Pulmonary artery endothelial cell (primary cell): ENCODE measurements at places on chromosomes 7 and 10. TPM values are rescaled to one million over a fixed set of nuclear protein-coding genes. Genes with fewer than 3 reads are reported as not detected.

PMS2 gene
- 17.7 and 19.2 TPM in 2 replicates for total RNA-seq

DNA sequence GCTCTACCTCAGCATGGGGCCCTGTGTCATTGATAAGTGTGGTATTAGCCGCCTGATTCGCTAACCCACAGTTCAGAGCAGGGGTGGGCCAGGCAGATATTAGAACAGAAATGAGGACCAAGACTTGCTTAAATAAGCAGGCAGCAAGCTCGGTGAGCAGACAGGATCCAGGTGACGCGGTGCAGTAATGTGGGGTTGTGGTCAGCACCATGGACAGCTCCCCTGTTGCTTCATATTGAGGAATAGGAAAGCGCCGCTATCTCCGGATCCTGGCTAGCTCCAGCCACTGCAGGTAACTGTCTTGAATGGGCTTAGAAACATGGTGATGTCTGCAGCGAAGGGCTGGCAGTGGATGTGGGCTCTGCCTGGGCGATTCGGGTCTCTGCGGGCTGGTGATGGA lies 51.3 kb upstream of the GPR26 start:
- DNase-seq: no peak

GSTO2 gene
- 0.25 and 0.33 TPM in 2 replicates for total RNA-seq

DNA sequence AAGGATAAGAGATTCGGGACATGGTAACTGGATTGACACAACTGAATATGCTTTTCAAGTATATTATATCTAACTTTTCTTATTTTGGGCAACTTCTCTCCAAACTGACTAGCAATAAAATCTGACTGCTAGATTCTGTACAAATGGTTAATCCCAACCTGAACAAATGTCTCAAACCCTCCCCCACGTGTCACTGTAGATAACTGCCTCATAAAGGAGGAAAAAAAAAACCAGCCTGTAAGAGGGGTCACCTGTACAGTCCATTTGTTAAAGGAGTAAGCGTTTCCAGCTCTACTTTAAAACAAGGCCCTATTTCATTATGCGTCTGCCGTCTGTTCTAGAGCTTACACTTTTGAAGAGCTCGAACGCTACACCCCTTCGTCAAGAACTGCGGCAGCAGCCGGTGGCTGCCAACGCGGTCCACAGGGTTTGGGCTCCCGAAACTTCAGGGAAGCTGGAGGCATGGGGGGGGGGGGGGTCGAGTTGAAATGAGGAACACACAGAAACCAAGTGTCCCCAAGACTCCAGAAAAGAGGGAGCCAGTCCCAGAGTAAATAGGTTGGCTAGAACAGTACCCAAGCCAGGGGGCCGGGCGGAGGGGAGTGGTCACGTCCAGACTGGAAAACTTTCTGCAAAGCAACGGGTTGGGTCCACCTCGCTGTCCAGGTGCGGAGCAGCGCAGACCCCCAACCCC lies 492 bp downstream of the COG5 start:
- no peak for DNase-seq

- no peak for DNase-seq
Measured at GRCh38 chr7:155231941-155232340, 65.7 kb upstream of the INSIG1 start.

CYP26A1 gene
- total RNA-seq: 0.07 and 0.21 TPM in 2 replicates

ZNF282 gene
- total RNA-seq: 27.4 and 30.5 TPM in 2 replicates

TMEM229A gene
- total RNA-seq: not detected in 2 replicates

GRCh38 chr7:122487131-122487530 lies 182.6 kb upstream of the FEZF1 start:
- no peak for DNase-seq

DNA sequence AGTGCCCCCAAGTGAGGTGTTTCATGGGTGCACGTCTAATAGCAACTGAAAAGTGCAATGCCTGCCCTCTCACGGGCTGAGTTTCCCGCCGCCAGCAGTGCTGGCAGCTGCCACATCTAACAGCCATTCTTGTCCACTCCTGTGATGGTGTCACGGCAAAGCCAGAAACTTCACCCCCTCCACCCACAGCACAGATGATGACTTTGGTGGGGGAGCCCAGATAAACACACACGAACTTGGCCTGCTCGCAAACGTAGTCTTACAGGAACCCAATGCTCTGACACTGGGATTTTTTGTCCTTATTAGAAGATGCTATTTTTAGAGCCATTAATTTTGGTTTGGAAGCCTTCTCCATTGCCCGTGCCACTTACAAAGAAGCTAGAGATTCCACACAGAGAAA lies 26.7 kb downstream of the CPXM2 start:
- DNase-seq: no peak

DNA sequence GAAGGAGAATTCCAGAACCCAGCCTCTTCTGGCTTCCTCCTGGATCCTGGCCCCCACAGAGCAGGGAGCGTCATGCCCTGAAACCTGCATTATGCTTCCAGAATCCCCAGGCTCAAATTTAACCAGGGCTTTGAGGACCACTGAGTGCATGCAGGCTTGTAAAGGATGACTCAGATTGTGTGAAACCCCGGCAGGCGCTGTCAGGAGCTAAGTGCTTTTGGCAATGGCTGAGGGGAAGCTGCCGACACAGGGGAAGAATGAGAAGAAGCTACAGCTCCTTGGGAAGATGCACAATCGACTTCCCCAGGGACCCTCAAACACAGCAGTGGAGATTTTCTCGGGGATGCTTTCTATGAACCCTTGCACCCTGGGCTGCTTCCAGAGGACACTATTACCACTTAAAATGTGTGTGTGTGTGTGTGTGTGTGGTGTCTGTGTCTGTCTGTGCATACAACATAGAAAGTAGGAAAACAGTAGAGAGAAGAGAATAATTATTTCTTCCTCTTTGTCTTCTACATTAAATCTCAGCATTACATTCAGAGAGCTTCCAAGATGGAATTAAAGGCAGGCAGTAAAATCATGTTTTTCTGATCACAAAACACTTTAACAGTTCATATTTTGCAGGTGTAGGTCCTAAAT lies 183.5 kb upstream of the INHBA start:
- DNase-seq: no peak

ZNF487 gene
- 3.1 and 3.3 TPM in 2 replicates for total RNA-seq

SEMA3C gene
- total RNA-seq: 5.5 and 14.9 TPM in 2 replicates
